ENCODE measurements at places on chromosomes 5 and 9.

- no peak for DNase-seq
Observed at GRCh38 chr5:44345871-44346270, 43.3 kb downstream of the FGF10 start.

GRCh38 chr9:132784286-132784830, 93.7 kb downstream of the AK8 start:
- no peak for DNase-seq

- peak; percentile 75 for DNase-seq
Observed at GRCh38 chr9:116342061-116342460, 188.5 kb downstream of the PAPPA start.

DNA sequence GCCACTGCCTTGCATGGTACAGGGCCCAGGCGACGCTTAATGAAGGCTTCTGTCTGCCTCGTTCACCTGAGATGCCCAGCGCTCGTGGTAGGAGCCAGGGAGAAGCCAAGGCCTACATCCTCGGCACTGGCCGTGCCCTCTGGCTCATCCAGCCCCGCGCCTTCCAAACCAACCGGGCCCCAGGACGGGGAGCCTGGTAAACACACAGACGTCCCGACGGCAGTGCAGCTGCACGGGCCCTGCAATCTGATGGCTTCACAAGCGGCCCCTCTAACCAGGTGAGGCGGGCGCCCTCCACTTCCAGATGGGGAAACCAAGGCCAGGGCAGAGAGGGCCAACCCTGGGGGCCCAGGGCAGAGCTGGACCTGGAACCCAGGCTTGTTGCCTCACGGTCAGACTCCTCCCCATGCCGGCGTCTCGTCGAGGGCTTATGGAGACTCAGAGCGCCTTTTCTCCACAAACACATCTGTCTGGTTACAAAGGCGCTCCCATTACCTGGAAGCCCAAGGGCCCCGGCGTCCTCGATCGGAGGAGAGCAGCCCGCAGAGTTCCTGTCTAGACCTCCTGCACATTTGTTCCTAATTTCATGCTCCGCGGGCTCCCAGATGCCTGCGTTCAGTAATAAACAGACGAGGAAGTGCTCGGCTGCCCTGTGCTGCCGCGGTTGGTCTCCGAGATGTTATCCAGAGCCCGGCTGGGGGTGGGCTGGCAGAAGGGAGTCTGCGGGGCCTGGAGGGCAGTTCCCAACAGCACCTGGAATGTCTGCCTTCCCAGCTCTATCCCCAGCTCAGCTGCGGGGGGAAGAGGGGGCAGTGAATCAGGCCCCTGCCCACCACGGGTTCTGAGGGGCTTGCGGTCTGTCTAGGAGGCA, 23.5 kb downstream of the FAM163B start:
- DNase-seq = no peak

DNA sequence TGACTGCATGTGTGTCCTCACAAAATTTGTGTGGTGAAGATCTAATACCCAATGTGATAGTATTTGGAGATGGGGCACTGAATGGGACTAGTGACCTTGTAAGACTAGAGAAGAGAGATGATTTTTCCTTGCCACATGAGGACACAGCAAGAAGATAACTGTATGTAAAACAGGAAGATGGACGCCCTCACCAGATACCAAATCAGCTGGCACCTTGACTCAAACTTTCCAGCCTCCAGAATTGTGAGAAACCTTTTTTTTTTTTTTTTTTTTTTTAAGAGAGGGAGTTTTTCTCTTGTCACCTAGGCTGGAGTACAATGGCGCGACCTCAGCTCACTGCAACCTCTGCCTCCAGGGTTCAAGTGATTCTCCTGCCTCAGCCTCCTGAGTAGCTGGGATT, 40.3 kb downstream of the UBTD2 start:
- DNase-seq = no peak
